ENCODE measurements at places on chromosomes 2 and 18.
A peak's percentile ranks its signal among the peaks of the same experiment; 100 is the strongest.

DNA sequence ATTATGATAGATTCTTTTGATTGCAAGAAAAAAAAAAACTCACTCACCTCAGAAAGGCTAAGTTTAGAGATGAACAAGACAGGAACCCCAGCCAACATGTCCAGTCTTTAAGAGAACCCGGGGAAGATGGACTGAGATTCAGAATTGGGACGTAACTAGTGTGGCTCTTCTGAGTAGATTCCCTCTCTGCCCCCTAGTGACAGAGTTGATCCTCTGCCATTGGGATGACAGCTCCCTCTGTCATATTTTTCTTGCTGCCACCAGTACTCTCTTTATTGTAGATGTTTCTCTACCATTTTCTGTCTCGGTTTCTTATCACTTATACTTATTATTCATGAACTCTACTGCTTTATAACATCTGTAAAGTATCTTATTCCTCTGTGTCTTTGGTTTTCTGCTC, 77.7 kb downstream of the GULP1 start:
- peak; percentile 36 for DNase-seq

GRCh38 chr2:36655453-36655852, 41.1 kb upstream of the VIT start:
- peak; percentile 17 for DNase-seq

GRCh38 chr18:11322716-11323115, 173.3 kb upstream of the PIEZO2 start:
- no peak for DNase-seq

DNA sequence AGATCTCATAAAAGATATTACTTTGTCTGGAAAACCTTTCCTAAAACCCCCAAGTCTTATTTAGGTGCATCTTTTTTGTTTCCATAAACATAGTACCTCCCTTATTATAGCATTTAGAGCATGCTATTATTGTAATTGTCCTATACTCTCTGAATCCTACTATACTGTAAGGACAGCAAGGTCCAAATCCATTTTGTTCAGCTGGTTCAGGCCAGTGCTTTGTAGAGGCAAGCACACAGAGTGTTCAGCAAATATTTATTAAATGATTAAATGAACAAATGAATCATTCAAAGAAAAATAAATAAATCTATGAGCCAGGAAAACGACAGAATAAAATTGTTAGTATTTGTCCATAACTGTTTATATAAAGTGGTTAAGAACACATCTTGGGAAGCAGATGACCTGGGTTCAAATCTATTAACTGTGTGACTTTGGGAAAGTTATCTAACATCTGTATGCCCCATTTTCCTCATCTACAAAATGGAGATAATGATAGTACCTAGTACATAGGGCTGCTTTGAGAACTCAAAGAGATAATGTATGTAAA, 86.0 kb downstream of the COL3A1 start:
- DNase-seq: no peak

DNA sequence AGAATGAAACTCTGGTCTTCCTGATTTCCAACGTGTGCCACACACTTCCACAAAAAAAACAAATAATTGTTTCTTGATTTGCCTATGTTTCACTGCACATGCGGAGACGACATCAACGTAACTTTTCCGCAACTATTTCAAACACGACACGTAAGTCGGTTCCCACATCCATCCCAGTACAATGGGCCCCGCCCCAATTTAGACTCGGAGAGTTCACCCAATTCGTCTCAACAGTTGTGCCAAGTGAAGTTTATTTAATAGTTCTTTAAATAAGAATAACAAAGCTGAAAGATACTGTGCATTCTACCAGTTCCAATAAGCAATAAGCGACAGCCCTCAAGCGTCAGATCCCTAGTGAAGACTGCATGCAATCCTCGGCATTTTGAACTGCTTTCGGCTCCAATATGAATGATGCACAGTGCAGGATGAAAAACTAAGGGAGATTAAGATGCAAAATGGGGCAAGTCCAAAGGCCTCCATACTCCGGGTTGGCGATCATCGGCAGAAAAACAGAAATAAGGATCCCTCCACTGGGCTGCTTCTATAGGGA, 664 bp downstream of the CCT4 start:
- peak; percentile 43 for DNase-seq

DNA sequence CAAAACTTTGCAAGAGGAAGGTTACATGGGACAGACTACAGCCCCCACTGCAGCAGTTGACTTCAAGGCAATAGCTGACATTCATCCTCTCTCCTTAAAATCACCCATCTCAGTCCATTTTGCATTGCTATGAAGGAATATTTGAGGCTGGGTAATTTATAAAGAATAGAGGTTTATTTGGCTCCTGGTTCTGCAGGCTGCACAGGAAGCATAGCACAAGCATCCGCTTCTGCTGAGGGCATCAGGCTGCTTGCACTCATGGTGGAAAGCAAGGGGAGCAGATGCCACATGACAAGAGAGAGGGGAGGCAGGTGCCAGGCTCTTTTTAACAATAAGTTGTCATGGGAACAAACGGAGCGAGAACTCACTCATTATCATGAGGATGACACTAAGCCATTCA, 646.0 kb downstream of the ZEB2 start:
- DNase-seq: no peak

GRCh38 chr2:179106676-179107428, 56.9 kb upstream of the CCDC141 start:
- peak; percentile 32 for DNase-seq

DNA sequence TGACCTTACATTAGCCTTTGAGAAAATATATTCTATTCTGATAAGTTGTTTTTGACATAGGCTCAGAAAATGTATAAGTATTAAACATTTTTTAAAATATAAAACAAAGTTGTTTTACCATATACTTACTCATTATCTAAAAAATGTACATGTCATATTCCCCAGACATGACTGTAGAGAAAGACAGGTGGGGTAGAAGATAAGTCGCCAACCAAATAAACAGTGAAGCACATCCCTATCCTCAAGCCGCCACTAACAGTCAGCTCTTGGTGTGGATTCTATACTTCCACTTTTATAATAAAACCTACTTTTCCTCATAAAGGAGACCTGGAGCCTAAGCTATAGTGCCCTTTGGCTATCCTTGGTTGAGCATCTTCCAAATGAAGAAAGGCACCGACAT, 26.4 kb downstream of the GDF7 start:
- DNase-seq: no peak

DNA sequence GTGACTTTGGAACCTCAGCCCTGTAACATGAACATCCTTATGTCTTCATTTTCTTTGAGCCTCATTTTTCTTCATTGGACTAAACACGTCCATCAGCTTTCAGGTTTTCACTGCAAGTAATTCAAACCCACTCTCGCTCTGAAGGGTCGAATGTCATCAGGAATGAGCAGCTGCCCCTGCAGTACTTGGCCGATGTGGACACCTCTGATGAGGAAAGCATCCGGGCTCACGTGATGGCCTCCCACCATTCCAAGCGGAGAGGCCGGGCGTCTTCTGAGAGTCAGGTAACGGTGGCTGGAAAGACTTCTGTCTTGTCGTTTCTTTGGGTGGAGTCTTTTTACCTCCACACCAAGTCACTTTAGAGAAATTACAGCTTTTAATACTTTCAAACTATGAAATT, 39.1 kb upstream of the PRLH start:
- DNase-seq: no peak

DNA sequence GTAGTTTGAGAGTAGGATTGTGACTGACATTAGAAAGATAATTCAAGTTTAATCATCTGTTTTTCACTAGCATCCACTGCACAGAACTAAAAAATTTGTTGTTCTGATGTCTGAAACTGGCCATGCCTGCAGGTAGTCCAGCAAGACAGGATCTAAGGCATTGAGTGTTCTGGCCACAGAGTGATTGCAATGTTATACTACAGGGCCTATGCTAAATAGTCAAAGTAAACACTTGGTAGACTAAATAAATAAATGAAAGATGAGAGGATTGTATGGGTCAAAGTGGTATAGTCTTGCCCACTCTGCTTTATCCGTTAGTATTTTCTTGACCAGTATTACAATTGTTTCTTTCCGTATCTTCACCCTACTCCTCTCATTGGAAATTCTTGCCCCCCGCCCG, 27.6 kb upstream of the FANCL start:
- no peak for DNase-seq

- no peak for DNase-seq
These were observed 26.4 kb upstream of the NRP2 start for GRCh38 chr2:205655779-205656456.

GRCh38 chr2:25159949-25160348, 8.4 kb downstream of the POMC start:
- DNase-seq: no peak

GRCh38 chr2:165795011-165795410, 964 bp upstream of the GALNT3 start:
- no peak for DNase-seq

GRCh38 chr18:2672410-2672809, 16.9 kb downstream of the SMCHD1 start:
- DNase-seq: no peak

GRCh38 chr2:161416708-161417437, 776 bp downstream of the TBR1 start:
- DNase-seq: no peak

GRCh38 chr2:220202066-220202465, 574.6 kb downstream of the SLC4A3 start:
- DNase-seq: no peak

- DNase-seq: peak; percentile 68
These were observed 9.0 kb downstream of the CAPN10 start for GRCh38 chr2:240595381-240596079.

DNA sequence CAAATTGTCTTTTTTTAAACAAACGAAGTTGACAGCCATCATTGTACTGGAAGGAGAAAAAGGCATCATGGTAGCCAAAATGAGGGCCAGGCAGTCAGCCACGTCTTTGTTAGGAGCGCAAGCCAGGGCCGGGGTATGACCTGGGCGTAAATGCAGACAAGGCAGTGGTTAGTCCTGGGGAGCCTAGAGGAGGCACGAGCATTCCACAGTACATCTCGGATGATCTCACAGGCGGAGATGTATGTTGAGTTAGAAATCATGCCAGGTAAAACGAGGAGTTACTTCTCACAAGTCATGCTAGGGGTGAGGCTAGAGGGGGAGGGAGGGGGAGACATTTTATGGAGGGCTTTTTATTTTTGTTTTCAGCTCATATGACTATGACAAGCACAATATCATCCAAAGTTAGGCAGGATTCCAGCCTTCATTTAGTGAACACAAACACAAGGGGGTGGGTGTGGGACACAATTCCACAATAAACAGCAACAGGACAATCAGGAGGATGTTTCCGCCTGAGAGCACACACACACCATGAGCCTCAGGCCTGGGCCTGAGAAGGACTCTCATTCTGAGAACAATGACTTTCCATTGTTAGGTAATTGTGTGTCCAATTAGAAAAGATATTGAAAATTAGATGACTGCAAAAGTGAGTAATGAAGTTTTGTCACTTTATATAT, 64.4 kb upstream of the PGAP1 start:
- no peak for DNase-seq

DNA sequence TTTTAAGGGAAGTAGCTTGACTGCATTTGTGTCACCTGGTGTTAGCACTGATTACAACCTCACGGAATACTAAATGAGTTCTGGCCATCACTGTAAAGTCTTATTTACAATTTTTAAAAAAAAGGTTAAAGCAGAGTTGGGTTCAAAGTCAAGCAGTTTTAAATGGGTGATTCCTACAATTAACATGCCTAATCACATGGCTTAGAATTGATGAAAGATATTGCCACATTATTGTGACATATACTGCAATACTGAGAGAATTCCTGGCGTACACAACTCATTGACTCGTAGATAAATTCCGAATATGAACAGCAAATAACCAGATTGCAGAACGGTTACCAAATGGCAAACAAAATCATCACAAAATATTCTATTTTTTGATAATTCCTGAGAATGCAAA, 34.2 kb downstream of the ROCK2 start:
- no peak for DNase-seq

GRCh38 chr2:42554392-42554791, 14.0 kb upstream of the MTA3 start:
- DNase-seq: no peak

GRCh38 chr2:74223941-74224770, 25.7 kb downstream of the MTHFD2 start:
- DNase-seq: no peak

GRCh38 chr2:861655-862354, 88.8 kb upstream of the SNTG2 start:
- no peak for DNase-seq

- no peak for DNase-seq
These were observed 1.3 kb downstream of the HS1BP3 start for GRCh38 chr2:20649576-20649975.

DNA sequence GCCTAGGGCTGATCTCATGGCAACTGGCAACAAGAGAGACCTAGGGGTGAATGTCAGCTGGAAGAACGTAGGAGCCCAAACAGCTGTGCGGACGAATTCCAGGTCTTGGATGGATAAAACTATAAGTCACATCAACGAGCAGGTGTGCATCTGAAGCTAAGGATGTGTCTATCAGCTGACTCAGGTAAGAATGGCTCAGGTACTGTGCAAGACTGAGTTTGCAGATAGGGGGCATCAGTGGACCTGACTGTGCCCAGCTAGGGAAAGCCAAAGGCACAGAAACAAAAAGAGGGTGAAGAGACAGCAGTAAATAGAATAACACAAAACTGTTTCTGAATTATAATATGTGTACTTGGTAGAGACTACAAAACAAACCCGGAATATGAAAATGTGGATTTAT, 357.3 kb downstream of the ZEB2 start:
- DNase-seq: no peak

DNA sequence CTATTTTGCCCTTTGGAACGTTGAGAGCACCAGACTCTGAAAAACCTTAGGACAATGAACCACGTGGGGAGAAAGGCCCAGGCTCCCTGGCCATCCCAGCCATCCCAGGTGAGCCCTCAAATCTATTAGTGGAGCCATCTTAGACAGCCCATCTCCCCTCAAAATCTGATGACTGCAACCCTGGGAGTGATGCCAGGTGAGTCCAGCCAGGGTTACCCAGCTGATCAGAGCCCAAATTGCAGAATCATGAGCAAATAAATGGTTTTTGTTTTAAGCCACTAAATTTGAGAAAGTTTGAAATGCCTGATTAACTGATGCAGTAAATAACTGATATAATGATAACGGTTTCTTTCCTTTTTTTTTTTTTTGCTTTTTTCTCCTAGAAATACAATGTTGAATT, 242.4 kb downstream of the GCA start:
- no peak for DNase-seq

DNA sequence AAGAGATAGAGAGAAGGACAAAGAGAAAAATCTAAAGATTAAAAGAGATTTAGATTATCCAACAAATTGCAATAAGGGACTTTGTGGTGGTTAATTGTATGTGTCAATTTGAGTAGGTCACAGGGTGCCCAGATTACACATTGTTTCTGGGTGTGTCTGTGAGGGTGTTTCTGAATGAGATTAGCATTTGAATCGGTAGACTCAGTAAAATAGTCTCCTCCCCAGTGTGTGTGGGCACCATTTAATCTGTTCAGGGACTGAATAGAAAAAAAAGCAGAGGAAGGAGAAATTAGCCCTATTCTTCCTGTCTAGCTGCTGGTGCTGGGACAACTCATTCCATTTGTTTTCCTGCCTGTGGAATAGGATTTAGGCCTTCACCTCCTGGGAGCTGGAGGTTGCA, 339.8 kb upstream of the EPHA4 start:
- DNase-seq: no peak

GRCh38 chr2:68414876-68415275, 49.8 kb downstream of the PLEK start:
- DNase-seq: no peak

- no peak for DNase-seq
These were observed 13.9 kb upstream of the ATP6V1B1 start for GRCh38 chr2:70921839-70922234.

- no peak for DNase-seq
These were observed 55.2 kb upstream of the RIOK3 start for GRCh38 chr18:23397907-23398306.

GRCh38 chr18:3013024-3013804, at the start of gene LPIN2:
Gene LPIN2 (minus strand): TSS chr18:3013144. CDS start chr18:2960840, 52,304 bp downstream.
- DNase-seq: peak; percentile 98
